ENCODE measurements at places on chromosomes 13 and 19.
A peak's percentile ranks its signal among the peaks of the same experiment; 100 is the strongest.

GRCh38 chr13:98557937-98558792 lies 18.7 kb downstream of the STK24 start:
- no peak for DNase-seq

- no peak for DNase-seq
These were observed 2.0 kb upstream of the USF2 start for GRCh38 chr19:35266520-35267352.

GRCh38 chr13:43572656-43573360 lies 214.0 kb downstream of the ENOX1 start:
- DNase-seq, result peak; percentile 14

DNA sequence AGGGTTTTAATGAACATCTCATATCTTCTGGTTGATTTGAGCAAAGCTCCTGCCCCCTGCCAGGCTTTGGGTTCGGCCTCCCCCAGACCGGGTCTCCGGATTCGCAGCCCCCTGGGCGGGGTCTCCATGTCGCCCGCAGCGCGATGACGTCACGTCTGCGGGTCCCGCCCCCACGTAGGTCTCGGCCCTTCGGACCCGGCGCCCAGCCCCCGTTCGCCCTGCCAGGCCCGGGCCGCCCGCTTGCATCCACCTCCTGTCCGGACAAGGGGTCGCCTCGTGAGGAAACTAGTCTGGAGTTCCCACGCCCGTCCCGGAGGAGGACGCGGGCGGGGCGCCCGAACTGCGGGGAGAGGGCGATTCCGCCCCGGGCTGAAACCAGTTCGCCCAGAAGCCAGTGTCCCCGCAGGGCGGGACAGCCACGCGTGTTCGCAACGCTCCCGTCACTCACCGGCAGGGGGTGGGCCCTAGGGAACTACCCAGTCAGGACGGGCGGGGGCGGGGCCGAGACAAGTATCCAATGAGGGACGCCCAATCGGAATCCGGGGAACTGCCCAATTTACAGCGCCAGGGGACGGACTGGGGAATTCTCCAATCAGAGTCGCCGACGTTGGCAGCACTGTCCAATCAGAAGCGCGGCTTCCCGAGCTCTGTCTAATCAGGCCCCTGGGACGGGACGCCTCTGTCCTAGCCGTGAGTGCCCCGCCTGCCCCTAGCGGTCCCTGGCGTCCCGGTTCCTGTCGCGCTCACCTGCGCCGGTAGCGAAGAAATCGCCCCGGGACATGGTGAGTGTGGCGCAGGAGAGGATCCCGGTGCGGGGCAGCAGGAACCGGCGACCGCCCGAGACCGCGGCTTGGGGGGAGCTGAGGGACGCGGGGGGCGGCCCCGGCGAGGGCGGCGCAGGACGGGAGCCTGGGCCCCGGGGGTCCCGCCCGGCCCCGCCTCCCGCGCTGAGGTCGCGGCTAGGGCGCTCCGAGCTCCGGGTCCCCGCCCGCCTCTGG lies at the start of gene ZNF555:
TSS of gene ZNF555 (plus strand) at position 682 of the 998 bp plus-strand sequence. CDS start at position 780, 98 bp downstream.
- DNase-seq, result peak; percentile 97

DNA sequence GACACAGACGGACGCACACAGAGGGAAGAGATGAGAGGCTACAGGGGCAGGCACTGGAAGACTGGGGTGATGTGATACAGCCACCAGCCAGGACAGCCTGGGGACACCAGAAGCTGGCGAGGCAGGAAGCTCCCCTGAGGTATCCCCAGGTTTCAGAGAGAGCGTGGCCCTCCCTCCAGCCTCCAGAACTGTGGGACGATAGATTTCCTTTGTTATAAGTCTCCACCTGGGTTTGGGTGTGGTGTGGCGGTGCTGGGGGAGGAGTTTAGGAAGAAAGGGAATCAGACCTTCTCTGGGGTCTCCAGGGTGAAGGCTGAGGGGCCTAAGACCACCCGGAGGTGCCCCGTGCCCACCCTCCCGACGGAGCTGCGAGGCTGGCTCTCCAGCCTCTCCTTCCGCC lies 2.7 kb upstream of the ASPDH start:
- DNase-seq, result no peak

- no peak for DNase-seq
These were observed 16.7 kb downstream of the PIP5K1C start for GRCh38 chr19:3683405-3684053.
